Activated CD4-positive, alpha-beta T cell treated with anti-CD3 and anti-CD28 coated beads for 36 hours (primary cell): ENCODE measurements at places on chromosomes 1 and 21. TPM values are rescaled to one million over a fixed set of nuclear protein-coding genes. Genes with fewer than 3 reads are reported as not detected.

GRCh38 chr1:27529704-27530018 lies 39.7 kb upstream of the WASF2 start:
- H3K27ac ChIP-seq: no peak overlapping the region
- peaks cover 39% of the 10 kb centered on the region for H3K4me1 ChIP-seq
- H3K27me3 ChIP-seq: no peaks in the 10 kb centered on the region
- H3K36me3 ChIP-seq: peaks cover 5% of the 10 kb centered on the region

DNA sequence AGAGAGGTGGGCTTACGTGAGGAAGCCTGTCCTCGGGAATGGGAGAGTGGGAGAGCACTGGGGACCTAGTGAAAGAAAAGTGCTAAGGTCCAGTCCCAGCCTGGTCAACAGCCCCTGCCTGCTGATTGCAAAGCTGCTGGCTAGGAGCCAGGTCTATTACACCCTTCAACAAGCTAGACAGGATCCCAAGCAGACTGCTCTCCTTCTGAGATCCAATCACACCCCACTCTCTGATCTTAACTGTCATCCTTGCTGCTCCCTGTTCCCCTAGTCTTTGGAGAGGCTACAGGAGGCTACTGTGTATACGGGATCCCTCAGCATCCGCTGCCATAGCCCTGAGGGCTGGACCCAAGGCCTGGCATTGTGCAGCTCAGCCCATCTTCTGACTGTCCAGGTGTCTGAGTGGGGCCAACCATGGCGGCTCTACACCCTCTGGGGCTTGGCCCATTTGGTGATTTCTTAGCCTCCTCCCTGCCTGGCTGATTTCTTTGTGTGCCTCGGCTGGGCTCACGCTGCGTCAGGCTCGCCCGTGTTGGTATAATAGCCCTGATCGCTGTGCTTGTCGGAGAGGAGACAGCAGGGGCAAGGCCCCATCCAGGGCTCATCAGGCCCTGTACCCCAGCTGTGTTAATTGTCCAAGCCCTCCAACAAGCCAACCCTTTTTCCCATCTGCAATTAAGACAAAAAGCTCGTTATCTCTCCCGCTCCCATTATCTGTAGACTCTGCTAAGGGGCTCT lies 43.9 kb downstream of the NAV1 start:
- H3K4me3 ChIP-seq: no peak overlapping the region
- H3K27me3 ChIP-seq: no peaks in the 10 kb centered on the region
- peaks cover under 1% of the 10 kb centered on the region for H3K36me3 ChIP-seq
- no peak for DNase-seq
- H3K4me1 ChIP-seq: no peaks in the 10 kb centered on the region
- no peak overlapping the region for H3K27ac ChIP-seq

DNA sequence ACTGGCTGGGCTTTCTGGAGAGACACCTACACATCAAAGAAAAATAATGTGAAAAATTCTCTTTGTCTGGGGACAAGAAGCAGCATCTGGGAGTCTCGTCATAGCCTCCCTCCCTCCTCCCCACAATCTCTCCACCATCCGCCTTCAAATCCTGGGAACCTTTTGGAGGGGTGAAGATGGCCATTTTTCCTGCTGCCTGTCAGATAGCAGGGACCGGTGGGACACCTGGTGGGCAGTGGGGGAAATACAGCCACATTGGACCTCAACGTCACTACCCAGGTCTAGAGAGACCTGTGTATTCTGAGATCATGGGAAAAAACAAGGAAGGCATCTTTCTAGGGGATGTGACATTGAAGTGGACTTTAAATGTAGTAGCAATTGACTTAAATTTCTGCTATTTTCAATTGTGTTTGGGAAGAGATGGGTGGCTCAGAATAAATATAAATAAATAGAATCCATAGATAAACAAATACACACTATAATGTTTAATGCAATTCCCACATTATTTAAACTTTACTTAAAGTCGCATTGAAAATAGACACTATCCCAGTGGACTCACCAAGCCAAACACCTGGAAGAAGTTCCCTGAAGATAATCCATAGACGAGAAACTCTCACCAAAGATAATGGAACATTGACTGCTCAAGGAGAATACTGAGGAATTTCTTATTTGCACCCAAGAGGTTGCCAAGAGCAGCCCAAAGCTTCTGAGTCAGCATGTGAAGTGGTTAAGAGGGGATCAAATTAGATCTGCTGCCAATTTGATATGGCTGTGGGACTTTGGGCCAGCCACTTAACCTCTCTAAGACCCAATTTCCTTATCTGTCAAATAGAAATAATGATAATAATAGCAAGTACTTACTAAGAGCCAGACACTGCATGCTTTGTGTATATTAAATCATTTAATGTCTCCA lies 147.6 kb upstream of the CAMK1G start:
- H3K4me3 ChIP-seq: no peak overlapping the region
- no peaks in the 10 kb centered on the region for H3K36me3 ChIP-seq
- H3K4me1 ChIP-seq: no peaks in the 10 kb centered on the region
- H3K27me3 ChIP-seq: peaks cover 18% of the 10 kb centered on the region
- no peak overlapping the region for H3K27ac ChIP-seq

DNA sequence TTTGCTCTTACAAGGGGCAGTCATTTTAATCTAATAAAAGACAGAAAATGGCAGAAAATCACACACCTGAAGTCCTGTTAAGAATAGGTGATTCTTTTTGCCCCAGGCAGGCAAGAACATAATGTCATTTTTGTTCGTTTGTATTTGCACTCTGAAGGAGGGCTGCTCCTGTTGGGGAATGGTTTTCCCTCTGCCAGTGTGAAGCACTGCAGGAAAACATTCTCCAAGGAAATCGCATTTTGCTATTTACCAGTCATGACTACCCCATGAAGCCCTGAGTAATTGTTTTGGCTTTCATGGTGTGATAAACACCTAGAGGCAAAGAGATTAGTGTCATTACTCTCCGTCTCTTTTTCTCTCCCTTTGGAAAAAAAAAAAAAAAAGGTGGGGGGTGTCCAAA lies 345.5 kb downstream of the NTNG1 start:
- no peak for DNase-seq
- H3K27me3 ChIP-seq: peaks cover 11% of the 10 kb centered on the region
- no peaks in the 10 kb centered on the region for H3K36me3 ChIP-seq
- H3K27ac ChIP-seq: no peak overlapping the region

DNA sequence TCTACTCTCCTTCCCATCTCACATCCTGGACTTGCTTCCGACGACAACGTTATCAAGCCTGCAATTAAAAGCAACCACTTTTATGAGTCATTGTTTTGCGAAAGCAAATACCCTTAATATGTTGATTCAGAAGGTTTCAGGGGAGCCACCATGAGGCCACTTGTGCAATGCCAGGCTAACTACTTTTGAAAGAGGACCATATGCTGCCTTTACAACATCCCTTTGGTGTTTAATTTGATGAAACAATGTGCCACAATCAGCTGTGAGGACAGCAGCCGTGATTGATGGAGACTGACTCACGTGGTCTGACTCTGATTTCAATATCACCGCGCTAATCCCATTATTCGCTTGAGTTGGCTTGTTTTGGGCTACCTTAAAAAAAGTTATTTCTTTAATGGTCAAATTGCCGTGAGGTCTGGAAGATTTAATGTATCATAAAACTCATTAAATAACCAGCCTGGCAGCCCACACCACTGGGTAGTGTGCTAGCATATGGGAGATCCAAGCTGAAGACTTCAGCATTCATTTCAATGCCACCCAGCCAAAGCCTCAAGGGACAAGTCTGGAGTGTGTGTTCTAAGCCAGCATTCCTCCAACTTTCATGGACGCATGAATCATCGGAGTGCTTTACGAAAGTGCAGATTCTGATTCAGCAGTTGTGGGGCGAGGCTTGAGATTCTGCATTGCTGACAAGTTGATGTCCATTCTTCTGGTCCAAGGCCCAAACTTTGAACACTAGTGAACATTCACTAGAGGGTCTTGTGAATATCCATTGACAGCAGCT lies 73.3 kb upstream of the PAXBP1 start:
- no peak overlapping the region for H3K4me3 ChIP-seq
- no peak for DNase-seq
- peaks cover 8% of the 10 kb centered on the region for H3K27me3 ChIP-seq
- no peak overlapping the region for H3K27ac ChIP-seq

GRCh38 chr1:202576816-202577215 lies 133.4 kb downstream of the SYT2 start:
- H3K4me3 ChIP-seq: no peak overlapping the region
- no peaks in the 10 kb centered on the region for H3K27me3 ChIP-seq
- H3K4me1 ChIP-seq: no peaks in the 10 kb centered on the region
- no peak for DNase-seq
- H3K36me3 ChIP-seq: peaks cover 12% of the 10 kb centered on the region

DNA sequence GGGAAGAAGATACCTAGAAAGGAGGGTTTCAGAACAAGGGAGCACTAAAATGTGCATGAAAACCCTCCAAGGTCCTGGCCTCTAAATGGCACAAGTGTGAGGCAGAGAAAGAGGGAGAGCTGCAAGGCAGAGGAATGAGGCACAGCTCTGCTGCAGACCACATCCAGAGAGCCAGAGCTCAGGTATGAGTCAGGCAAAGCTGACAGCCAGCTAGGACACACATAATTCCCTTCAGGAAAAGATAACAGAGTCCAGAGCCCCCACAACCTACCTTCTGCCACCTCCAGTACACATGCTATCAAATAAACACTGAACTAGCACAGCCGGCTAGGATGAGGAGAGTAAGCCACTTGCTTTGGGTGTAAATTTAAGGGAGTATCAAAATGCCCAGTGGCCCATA lies 62.2 kb downstream of the HSF2BP start:
- no peak overlapping the region for H3K4me3 ChIP-seq
- no peak overlapping the region for H3K27ac ChIP-seq
- no peaks in the 10 kb centered on the region for H3K36me3 ChIP-seq
- H3K4me1 ChIP-seq: peaks cover 2% of the 10 kb centered on the region
- DNase-seq: no peak

DNA sequence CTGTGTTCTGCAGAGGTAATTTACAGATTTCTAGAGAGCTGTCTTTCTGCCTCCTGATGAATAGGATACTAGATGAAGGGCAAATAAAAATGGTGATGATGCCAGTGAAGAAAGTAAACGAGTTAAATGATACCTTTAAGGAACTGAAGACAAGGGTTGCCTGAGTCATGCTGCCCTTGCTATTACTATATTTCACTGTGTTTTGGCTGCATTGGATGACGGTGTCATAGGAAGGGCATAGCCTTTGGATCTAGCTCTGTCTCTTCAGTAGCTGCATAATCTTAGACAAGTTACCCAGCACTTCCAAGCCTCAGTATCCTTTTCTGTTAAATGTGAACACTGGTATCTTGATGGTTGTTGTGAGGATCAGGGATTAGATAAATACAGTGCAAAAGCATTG lies 131.5 kb upstream of the FGGY start:
- H3K27me3 ChIP-seq: peaks cover 11% of the 10 kb centered on the region
- H3K27ac ChIP-seq: no peak overlapping the region
- H3K36me3 ChIP-seq: no peaks in the 10 kb centered on the region
- no peaks in the 10 kb centered on the region for H3K4me1 ChIP-seq
- no peak overlapping the region for H3K4me3 ChIP-seq

The EXOSC10 gene
- 74.3 TPM for total RNA-seq

The LDLRAD1 gene
- not detected for total RNA-seq
